Substantia nigra (tissue), 51 donors: ENCODE measurements at places on chromosomes 3 and 15.

DNA sequence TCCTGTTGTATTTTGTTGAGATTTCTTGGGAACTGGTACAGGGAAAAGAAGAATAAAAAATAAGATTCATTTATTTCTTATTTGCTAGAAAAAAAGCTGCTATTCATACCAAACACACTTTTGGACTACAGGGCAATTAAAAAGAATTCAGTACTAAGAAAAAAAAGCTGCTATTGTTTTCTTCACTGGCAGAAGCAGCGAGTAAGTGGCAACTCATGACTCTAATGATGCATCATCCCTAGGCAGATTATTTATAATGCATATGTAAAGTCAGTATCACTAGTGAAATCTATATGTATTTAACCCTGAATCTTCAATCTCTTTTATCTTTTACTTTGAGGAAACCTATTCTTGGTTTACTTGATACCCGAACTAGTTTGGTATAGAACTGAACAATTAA is 15.2 kb downstream of the PFN2 start:
- no peak for DNase-seq

GRCh38 chr15:31197497-31198414 is 96.2 kb upstream of the TRPM1 start:
- DNase-seq, result no peak

DNA sequence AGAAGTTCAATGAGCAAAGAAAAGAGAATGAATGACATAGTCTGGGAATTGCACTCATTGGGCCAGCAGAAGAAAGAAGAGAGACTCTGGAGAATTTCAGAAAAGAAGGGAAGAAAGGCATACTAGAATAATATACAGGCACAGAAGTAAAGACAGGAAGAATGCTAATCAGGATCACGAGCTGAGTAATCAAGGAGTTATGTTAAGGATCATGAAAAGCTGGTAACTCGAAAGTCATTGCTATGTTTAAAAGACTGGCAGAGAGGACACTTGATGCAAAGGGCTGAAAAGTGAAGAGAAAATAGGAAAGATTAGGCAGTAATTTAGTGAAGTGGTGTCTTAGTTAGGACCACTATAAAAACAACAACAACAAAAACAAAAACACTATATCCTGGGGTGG is 284.1 kb downstream of the ZBBX start:
- DNase-seq, result no peak

DNA sequence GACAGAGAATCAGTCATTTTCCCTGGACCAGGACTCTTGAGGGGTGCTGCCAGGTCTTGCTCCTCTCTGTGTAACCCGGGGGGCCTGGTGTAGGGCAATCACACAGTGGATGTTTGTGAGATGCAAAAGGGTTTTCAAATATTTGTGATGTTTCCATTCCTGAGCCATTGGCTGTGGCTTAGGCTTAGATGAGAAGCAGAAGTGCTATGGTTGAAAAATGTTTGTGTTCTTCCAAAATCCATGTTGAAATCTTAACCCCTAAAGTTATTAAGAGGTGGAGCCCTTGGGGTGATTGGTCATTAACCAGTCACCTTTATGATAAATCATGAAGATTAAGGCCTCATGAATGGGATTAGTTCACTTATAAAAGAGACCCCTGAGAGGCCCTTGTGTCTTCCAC is 36.5 kb downstream of the CORO2B start:
- no peak for DNase-seq

DNA sequence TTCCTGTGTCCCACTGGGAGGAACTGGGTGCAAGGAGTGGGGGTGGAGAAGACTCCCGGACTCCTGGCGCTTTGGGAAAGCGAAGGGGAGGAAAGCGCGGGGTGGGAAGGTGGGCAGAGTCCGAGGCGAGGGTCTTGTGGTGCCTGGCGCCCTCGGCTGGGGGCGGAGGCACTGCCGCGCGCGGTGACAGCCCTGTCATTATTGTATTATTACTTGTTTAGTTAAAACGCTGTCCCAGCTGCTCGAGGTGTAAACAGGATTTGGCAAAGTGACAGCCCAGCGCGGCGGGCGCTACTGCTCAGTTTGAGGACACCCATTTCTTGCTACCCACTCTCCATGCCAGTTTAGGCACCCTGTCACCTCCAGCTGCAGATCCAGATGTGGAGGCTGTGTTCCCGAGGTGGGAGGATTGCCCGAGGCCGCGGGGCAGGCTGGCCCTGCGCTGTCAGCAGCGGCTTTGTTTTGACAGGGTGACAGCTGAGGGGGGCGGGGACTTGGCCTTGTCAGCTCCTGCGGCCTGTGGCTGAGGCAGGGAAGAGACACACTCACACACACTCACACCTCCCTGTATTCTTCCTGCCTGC is 1.0 kb downstream of the KAT2B start:
- peak; percentile 88 for DNase-seq

- DNase-seq, result no peak
These were observed 636 bp upstream of the SNRPA1 start for GRCh38 chr15:101295607-101296161.

DNA sequence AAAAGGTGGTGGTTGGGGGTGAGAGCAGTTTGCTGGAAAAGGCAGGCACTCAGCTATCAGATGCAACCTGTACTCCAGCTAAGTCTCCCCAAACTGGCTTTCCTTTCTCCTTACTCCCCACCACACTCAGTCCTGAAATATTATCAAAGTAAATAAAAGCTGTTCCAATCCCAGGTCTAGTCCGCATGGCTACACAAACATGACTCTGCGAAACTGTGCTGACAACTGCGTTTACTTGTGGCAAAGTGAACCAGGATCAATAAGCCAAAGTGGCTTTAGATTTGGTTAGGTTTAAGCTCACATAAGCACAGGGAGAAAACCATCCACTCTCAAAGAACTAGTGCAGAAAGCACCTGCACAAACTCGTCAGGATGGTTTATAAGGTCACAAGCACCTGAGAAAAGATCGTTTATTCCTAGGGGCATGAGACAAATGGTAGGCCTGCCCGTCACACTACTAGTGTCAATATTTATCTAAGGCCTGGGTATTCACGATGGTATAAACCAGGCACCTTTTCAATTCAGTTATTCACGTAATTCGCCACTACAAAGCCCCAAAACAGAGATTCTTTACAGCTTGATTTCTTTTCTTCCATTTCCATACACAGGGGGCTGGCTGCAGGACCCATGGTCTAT is 25.3 kb downstream of the LRIG1 start:
- DNase-seq, result no peak

GRCh38 chr3:157092230-157092629 is 67.7 kb downstream of the CCNL1 start:
- DNase-seq, result no peak

DNA sequence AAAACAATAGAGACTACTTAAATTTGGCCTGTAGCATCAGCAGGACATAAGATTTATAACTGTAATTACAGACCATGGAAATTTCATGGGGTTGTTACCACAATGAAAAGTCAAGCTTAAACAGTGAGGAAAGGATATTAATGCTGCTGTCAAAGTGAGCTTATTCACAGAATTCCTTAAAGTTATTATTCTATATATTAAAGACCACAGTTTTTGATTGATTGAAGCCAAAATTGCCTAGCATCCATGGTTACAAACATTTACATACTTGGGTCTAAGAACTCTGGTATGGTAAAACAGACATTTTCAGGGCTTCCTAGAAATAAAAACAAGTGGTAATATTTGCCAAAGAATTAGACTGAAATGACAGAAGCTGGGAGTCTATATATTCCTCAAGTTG is 248.6 kb downstream of the ATP8B4 start:
- DNase-seq, result no peak

DNA sequence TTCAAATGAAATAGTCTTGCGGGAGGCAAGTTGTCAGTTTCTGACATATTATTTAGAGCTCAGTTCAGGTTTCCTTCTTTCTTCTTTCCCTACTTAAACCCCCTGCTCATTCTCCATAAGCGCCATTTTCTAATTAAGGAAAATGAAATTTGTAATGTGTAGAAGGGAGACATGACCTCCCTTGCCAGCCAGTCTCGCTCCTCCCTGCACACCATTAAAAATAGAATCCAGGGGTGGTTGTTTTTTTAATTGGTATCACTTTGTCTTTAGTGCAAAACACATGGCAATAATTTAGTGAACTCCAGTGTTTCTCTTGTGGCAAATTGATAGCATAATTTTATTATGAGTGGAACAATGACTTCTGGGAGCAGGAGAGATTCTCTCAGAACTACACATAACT is 160.1 kb downstream of the MEIS2 start:
- DNase-seq, result no peak

GRCh38 chr3:76826861-76827260 is 213.0 kb upstream of the ROBO2 start:
- no peak for DNase-seq

GRCh38 chr3:142947799-142948575 is 15.5 kb downstream of the PAQR9 start:
- DNase-seq, result no peak

DNA sequence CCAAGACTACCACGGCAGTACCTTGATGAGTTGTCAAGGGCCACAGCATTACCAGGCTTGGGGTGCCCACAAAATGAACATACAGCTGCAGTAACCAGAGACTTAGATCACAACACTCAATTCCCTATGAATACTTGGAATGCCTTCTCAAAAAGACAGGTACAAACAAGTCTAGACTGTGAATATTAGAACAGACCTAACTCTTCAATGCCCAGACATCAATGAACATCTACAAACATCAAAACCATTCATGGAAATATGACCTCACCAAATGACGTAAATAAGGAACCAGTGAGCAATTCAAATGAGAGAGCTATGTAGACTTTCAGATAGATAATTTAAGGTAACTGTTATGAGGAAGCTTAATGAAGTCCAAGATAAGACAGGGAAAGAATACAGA is 185.1 kb upstream of the POU1F1 start:
- no peak for DNase-seq

DNA sequence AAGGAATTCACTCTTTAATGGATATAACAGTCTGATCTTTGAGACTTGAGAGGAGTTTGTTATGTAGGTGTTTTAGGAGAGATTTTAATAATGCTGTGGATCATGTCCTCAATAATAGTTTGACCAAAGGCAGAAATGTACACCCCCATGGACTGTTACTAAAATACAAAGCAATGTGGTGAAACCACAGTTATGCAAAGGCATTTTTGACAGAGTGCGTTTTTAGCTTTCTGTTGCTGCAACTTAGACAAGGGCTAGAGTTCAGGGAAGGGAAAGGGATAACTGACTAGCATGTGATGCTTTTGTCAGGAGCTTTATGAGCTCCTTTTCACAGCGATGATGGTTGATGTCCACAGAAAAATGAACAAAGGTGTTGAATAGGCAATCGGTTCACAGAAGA is 3.6 kb upstream of the STARD5 start:
- DNase-seq, result no peak

DNA sequence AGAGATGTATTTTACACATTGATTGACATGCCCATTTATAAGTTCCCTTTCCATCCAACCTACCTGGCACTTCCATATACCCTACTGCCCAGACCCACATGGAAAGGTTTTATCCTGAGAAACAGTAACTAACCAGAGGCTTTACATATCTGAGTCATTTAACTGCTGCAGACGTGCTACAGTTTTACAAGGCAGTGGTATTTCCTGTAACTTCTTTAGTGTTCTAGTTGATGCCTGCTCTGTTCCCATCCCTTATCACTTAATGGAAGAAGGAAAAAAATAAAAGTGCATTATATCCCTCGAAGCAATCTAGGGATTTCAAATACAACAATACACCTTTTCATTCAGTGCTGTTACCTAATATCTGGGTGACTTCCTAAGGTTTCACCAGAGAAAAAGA is 107.1 kb downstream of the TMCO5A start:
- DNase-seq, result no peak

- DNase-seq, result no peak
These were observed 41.8 kb downstream of the ZNF710 start for GRCh38 chr15:90042766-90043529.

- DNase-seq, result no peak
These were observed 22.4 kb upstream of the SMAD6 start for GRCh38 chr15:66679657-66680108.

DNA sequence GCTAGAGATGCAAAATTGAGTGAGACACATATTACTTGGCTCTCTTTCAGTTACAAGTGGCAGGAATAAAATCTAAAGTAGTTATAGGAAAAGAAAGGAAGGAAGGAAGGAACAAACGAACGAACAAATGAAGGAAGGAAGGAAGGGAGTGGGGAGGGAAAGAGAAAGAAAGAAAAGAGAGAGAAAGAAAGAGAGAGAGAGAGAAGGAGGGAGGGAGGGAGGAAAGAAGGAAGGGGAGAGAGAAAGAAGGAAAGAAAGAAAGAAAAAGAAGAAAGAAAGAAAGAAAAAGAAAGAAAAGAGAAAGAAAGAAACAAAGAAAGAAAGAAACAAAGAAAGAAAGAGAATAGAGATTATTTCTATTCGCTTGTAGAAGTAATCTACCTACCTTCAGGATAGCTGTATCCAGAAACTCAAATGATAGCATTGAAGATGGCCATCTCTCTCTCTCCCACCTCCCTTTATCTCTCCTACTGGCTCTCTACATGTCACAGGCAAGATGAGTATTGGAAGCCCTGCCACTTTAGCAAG is 229.7 kb upstream of the TLE3 start:
- no peak for DNase-seq

DNA sequence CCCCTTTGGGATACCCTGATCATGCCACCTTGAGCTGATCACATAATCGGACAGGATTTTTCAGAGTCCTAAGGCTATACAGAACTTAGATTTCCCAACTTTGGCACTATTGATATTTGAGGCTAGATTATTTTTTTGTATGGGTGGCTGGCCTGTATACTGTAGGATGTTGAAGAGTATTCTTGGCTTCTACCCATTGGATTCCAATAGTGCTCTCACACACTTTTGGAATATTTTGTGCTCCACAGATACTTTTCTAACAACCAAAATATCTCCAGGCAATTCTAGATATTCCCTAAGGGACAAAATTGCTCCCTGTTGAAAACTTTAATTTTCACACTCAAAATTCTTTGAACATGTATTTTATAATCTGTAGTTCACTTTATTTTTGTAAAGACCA is 125.1 kb downstream of the ABI3BP start:
- no peak for DNase-seq

DNA sequence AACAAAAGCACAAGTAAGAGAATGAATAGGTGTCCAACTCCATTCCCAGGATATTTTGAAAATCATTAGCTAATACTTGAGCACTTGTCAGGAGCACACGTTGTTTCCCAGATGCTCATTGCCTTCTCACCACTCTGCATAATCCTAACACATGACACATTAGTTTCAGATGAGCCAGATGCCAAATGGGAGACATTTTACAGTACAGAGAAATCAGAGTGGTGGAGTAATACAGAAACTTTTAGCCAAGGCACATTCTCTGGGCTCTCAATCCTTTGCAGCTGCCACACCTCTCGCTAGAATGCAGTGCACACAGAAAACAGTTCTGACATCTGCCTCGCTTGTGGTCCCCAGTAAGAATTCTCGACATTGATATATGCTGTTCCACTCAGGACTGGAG is 76.6 kb downstream of the P3H2 start:
- no peak for DNase-seq

GRCh38 chr3:193874512-193874911 is 261.4 kb upstream of the HES1 start:
- no peak for DNase-seq

GRCh38 chr3:127040216-127040615 is 57.3 kb downstream of the PLXNA1 start:
- DNase-seq, result no peak
